KG1 (cell line): ENCODE measurements at places on chromosomes 16 and 17.

DNA sequence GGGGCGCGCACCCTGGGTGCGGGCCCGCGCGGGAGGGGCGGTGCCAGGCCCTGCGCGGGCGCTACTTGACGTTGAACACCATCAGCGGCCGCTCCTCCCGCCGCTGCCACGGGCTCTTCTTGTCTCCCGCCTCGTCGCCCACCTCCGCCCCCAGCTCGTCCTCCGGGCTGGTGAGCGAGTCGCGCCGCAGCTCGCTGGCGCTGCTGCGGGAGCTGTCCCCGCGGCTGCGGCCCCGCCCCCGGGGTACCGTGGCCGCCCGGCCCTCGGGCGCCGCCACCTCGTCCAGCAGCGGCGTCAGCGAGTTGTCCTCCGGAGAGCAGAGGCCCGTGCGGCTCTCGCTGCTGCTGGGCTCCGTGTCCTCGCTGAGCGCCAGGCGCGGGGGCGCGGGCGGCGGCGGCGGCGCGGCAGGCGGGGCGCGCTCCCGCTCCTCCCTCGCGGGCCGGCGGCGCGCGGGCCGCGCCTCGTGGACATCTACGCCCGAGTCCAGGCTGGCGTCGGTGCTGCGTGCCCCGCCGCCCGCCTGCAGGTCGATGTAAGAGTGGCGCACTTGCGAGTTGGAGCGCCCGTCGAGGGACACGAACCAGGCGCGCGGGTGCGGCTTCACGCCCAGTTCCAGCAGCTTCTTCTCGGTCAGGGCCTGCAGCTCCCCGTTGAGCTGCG is 8.7 kb downstream of the GRN start:
- no peak for DNase-seq

- DNase-seq, result no peak
Measured at GRCh38 chr16:58107709-58108108, 21.5 kb downstream of the CFAP20 start.

GRCh38 chr17:63976702-63977101 is 4.0 kb upstream of the SCN4A start:
- no peak for DNase-seq

DNA sequence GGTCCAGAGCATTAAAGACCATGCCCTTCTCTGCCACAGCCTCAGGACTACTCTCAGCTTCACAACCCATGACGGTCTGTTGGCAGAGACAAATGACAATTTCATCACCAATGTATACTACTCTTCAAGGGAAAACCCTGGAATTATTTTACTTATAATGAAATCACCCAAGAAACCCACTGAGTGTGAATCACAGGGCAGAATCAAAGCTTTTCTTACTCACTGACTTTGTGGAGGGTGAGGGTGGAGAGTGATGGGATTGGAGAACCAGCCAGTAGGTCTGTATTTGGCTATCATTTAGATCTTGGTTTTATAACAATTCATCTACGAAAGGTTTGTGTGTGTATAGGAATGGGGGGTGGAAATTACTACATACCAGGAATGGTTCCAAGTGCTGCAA is 442.6 kb downstream of the SHISA9 start:
- no peak for DNase-seq

DNA sequence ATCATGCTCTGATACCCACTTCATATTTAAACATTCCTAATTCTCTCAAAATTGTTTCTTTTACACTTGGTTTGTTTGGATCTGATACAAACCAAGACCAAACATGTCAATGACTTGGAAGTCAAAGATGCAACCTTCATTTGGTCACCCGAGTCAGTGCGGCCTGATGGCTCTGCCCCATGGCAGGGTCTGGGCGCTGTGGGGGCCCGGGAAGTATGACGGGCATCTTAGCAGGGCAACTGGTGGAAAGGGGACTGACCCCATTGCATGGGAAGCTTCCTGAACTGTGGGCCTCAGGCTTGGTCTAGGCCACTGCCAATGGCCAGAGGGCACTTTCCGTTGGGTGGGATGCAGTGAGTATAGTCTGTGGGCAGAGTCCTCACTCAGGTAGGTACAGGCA is 178.0 kb downstream of the KATNIP start:
- DNase-seq, result no peak

- DNase-seq, result no peak
Measured at GRCh38 chr17:30405161-30405560, 26.4 kb downstream of the CPD start.

GRCh38 chr17:21299981-21300600 is 15.6 kb downstream of the MAP2K3 start:
- no peak for DNase-seq

DNA sequence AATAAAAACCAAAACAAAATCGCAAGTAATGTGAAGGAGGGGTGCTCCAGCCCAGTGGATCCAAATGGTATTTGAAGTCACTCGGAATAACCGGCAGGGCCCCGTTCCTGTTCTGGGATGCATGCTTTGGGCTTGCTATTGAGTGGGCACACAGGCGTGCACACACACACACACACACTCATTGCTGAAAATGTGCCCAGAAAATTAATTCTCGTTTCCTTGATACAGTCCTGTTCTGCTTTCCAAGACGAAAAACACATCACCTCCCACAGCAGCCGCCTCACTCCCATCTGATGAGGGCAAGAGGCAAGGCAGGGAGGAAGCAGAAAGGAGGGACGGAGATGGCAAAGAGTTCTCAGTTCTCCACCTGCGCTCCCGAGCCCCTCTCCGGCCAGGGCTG is 62.2 kb upstream of the SDK2 start:
- DNase-seq, result no peak

- DNase-seq, result no peak
Measured at GRCh38 chr17:17849845-17850373, 13.1 kb upstream of the SREBF1 start.

GRCh38 chr16:68909099-68909733 is 65.9 kb downstream of the TANGO6 start:
- no peak for DNase-seq

GRCh38 chr17:7587420-7588151 is 2.3 kb downstream of the SOX15 start:
- no peak for DNase-seq

GRCh38 chr16:13873835-13874438 is 46.0 kb upstream of the ERCC4 start:
- DNase-seq, result no peak
